ENCODE measurements at places on chromosomes 11 and 22.

- no peak for DNase-seq
These were observed 57.9 kb downstream of the DENND5A start for GRCh38 chr11:9207229-9207628.

DNA sequence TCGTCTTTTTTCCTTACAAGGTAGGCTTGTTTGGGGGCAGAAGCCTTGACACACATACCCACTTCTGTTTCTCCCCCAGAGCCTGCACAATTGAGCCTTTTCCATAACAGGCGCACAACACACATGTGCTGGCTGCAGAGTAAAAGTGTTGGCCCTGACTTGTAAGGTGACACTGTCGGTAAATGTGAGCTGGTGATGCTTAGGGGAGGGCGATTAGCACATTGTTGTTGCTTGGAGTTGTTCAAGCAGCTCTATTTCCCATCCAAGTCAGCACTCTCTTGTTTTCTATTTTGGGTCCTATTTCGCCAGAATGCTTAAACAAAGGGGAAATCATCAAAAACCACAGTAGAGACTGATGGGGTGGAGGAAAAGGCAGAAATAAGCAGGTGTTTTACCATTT, 51.9 kb upstream of the PTPRJ start:
- DNase-seq: peak; percentile 34

GRCh38 chr22:20777420-20778177, 3.7 kb downstream of the SERPIND1 start:
- peak; percentile 87 for DNase-seq

- DNase-seq: peak; percentile 42
These were observed 174.4 kb downstream of the MAML2 start for GRCh38 chr11:96168623-96169022.

DNA sequence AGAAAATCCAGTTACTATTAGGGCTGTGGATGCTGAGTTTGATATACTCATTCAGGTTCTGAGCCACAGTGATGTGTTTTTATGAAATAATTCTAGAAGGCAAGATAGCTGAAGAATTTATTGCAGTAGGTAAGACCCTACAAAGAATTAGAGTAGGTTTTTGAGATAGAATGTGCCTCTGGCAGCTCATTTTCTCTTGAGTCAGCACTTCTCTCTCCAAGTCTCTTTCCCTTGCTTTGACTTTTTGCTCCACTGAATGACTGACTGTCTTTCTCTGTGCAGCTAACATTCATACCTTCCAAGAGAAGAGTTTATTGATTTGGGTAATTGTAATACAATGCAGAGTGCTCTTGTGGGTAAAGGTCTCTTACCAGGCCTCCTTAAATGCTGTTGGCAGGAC, 48.0 kb upstream of the C11orf87 start:
- no peak for DNase-seq

- no peak for DNase-seq
These were observed 28.1 kb downstream of the DRD4 start for GRCh38 chr11:665062-665703.

GRCh38 chr11:44507896-44508445, 57.5 kb upstream of the CD82 start:
- no peak for DNase-seq

DNA sequence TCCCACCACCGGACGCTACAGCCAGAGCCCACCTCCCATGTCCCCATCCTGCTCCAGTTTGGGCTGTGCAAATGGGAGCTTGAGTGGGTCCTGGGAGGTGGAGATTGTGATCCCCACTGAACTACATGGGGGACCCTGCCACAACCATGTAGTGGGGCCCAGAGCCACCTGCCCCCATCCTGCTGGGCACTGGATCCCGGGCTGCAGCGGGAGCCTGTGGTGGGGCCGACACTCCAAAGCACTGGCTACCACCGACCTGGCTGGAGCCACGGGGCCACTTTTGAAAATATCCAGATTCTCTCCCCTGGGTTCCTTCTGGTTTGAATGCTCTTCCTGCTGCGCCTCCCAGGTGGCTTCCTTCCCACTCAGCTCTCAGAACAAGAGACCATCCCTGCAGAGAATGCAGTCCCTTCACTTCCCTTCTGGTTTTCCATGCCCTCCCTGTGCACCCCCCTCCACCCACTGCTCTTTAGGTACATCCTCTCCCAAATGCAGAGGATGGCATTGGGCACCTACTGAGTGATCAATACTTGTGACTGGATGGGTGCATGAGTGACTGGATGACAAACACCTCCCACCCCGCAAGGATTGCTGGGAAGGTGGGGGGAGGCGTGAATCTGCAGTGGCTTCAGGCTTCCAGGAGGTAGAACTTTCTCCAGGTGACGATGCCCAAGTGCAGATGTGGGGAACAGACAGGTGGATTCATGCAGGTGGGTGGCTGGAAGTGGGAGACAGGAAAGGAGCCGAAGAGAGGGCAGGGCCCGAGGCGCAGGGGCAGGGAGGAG, 846 bp upstream of the UNC93B1 start:
- DNase-seq: no peak

DNA sequence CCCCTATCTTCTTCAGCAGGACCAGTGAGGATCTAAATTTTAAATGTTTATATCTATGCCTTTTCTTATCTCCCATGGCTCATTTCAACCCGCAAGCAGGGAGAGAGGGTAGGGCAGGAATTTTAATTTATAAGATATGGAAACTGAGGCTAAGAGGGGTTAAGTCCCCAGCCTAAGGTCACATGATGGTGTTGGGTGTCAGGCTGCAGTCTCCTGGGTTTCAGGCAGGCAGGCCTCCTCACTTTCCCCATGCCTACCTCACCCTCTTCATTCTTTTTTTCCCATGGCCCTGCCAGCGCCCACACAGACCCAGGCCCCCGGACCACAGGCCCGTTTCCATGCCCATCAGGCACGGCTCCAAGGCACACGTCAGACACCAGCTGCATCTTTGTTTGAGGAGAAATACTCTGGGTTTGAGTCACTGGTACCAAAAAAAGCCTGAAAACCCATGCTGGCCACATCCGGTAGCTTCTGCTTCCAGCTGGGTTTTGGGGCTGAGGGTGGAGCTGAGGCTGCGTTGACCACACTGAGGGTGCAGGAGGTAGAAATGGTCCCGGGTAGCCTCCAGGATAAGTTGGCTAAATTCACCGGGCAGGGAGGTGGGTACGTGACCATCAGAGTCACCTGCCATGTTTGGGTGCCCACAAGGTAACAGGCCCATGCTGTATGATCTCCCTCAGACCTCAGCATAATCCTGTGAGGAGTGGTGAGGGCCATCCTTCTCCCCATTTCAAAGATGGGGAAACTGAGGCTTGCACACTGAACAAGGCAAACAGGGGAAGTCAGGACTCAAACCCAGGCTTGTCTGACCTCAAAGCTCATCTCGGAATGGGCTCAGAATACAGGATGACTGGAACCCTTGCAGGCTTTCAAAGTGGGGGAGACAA, 7.5 kb downstream of the CRYBB1 start:
- DNase-seq: peak; percentile 59

DNA sequence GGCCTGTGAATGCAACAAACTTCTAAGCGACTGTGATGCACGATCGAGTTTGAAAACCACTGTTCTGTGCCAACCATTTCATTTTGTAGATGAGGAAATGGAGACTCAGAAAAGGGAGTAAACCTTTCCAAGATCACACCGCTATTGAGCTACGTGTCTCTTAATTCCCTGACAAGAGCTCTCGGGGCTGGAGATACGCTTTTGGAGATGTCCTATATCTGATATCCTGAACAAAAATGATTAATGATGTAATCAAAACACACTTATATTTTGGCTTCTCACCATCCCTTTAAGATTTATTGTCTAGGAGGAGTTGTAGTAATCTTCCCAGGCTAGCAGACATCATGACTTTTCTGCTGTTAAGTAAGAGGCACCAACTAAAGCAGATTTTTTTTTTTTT, 1.7 kb upstream of the PARVA start:
- DNase-seq: no peak

GRCh38 chr11:76577921-76578653, 92.5 kb downstream of the LRRC32 start:
- no peak for DNase-seq

Measured in hematopoietic multipotent progenitor cell treated with erythropoietin and hydrocortisone succinate and interleukin-3 and kit ligand, for 4 days (in vitro differentiated cells).